Activated CD8-positive, alpha-beta T cell treated with anti-CD3 and anti-CD28 coated beads, Interleukin-2, amount 10 ng/mL, durations not matched to agents 7 days and 5 days (primary cell): ENCODE measurements at places on chromosomes 13 and 19. TPM values are rescaled to one million over a fixed set of nuclear protein-coding genes. Genes with fewer than 3 reads are reported as not detected.
A peak's percentile ranks its signal among the peaks of the same experiment; 100 is the strongest.

DNA sequence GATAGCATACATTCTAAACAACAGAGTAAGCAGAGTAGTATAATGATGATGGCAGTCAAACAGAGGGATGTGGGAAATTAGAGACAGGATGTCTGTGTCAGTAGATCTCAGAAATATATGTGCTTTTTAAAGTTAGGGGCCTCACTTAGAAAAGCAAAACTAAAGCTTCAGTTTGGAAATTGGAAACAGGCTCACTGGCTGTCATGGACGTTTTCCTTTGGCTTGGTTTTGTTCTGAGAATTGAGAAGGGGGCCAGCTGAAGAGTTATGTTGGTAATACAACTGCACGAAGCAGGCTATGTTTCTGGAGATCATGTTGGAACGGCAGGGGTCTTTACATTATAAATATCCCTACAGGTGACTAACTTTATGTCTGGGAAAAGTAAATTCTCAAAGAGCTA lies 261.3 kb downstream of the LMO7 start:
- H3K4me1 ChIP-seq = no peaks in the 10 kb centered on the region
- no peak overlapping the region for H3K27ac ChIP-seq
- H3K27me3 ChIP-seq = peaks cover 13% of the 10 kb centered on the region
- no peaks in the 10 kb centered on the region for H3K36me3 ChIP-seq

DNA sequence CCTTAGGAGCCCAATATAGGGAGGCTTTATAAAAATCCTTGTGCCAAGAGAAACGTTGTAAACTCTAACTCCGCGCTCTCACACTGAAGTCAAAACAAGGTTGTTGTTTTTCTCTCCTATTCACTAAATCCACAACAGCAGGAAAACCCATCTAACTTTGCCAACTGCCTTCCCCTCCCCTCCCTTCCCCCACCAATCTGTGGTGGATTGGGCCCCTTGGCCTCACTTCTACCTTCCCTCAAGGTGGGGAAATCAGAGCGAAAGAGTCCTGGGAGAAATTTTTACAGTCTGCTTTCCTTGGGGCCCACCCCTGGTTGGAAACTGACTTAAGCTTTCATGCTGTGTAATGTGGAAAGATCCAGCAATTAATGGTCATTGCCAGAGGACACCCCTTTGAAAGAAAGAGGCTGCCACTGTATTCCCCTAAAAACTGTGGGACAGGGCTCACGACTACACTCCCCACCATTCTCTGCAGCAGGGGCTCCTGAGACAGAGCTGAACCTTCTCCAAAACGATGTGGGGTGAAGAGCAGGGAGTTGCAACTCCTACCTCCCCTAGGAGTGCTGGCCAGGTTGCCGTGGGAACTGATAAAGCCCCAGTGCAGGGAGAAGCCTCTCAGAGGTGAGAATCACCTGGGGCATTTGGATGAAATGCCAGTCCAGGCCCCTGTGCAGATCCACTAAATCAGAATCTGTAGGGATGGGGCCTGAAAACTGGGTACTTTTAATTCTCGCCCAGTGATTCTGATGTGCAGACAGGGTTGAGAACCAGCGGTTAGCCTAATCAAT lies 1.1 kb downstream of the DHRS12 start:
- peak overlapping the region; percentile 88 for H3K4me3 ChIP-seq
- H3K36me3 ChIP-seq = no peaks in the 10 kb centered on the region
- H3K27me3 ChIP-seq = no peaks in the 10 kb centered on the region
- peak overlapping the region; percentile 99 for H3K27ac ChIP-seq

- no peak for DNase-seq
- no peak overlapping the region for H3K4me3 ChIP-seq
- peaks cover 19% of the 10 kb centered on the region for H3K4me1 ChIP-seq
- no peaks in the 10 kb centered on the region for H3K36me3 ChIP-seq
Measured at GRCh38 chr13:34944751-34945150, 2.7 kb downstream of the NBEA start.

GRCh38 chr19:6021878-6022569 lies 44.1 kb upstream of the RANBP3 start:
- H3K27ac ChIP-seq = no peak overlapping the region
- no peaks in the 10 kb centered on the region for H3K36me3 ChIP-seq
- DNase-seq = peak; percentile 87

DNA sequence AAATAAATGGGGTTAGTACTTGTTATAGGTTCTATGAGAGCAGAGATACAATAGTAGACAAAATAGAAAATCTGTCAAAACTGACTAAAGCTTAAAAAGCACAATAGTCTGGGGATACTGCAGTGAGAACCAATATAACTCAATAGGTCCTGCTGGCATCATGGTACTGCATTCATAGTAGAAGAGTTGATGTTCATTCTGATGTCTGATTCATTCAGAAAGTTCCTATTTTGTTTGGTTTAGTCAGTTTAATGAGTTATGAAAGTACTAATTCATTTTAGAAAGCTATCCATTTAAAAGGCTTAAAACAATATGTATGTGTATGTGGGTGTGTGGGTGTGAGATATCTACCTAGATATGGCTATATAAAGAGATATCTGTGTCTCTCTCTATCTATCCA lies 152.8 kb downstream of the LHFPL6 start:
- H3K4me1 ChIP-seq = no peaks in the 10 kb centered on the region
- no peak overlapping the region for H3K27ac ChIP-seq
- no peak for DNase-seq
- peaks cover 15% of the 10 kb centered on the region for H3K27me3 ChIP-seq
- no peak overlapping the region for H3K4me3 ChIP-seq

DNA sequence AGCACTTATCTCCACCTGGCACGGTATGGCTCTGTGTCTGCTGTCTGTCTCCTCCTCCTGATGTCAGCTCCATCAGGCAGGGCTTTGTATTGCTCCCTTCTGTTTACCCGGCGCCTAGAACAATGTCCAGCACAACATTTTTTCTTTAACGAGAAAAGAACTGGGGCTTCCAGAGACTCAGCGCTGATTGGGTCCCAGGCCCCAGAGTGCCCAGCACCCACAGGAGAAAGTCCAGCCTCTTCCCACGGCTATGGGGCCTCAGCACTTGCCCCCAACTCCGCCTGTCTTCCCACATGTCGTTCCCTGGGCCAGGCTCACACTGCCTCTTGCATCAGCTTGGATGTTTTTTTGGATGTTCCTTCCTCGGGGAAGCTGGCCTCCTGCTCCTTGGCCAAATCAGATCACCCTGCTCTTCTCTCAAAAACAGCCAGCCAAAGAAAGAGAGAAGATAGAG lies 6.9 kb downstream of the MYPOP start:
- H3K4me3 ChIP-seq = no peak overlapping the region
- no peaks in the 10 kb centered on the region for H3K27me3 ChIP-seq
- peaks cover 9% of the 10 kb centered on the region for H3K4me1 ChIP-seq
- no peak for DNase-seq
- H3K36me3 ChIP-seq = peaks cover 23% of the 10 kb centered on the region

DNA sequence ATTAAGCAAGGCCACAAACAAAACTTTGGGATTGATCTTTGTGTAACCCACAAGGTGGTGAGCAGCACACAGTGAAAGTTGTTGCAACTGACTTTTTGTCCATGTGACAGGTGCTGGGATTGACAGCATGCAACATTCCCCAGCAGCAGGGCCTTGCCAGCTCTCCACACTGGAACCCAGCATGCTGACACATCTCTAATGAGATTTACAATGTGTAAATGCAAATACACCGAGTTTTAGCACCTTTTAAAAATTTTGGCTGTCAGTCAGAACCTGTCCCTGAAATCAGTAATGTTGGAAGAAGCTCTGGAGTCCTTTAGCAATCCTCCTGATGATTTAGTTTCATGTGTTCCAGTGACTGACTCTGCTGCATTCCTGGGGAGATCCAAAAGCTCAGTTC lies 16.5 kb upstream of the PCDH8 start:
- H3K36me3 ChIP-seq = no peaks in the 10 kb centered on the region
- no peak overlapping the region for H3K4me3 ChIP-seq
- H3K4me1 ChIP-seq = peaks cover 3% of the 10 kb centered on the region
- H3K27ac ChIP-seq = no peak overlapping the region

DNA sequence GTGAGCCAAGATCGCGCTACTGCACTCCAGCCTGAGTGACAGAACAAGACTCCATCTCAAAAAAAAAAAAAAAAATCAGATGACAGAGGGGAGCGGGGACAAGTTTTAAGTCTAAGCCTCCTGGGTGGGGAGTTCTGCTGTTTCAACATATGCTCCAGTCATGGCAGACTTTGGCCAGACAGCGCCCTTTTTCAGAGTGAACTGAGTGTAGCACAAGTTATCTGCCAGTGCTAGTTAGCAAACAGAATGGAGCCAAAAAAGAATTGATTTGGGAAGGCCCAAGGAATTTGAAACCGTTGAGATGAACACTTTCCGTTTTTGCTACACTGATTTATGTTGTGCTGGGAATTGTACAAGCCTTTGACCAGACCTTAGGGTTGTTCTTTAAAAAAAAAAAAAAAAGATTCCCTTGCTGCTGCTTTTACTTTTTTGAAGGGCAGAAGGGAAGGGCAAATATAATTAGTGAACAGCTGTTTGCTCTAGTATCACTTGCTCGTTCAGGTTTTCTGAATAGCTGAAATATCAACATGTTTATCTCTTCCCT lies 5.7 kb downstream of the ACTN4 start:
- no peak overlapping the region for H3K27ac ChIP-seq
- peaks cover 97% of the 10 kb centered on the region for H3K4me1 ChIP-seq
- no peak for DNase-seq

Gene POU4F1
- total RNA-seq = 0.13 TPM

GRCh38 chr19:50427997-50428425 lies 4.7 kb upstream of the MYBPC2 start:
- DNase-seq = peak; percentile 40
- H3K27ac ChIP-seq = no peak overlapping the region
- H3K27me3 ChIP-seq = peaks cover 15% of the 10 kb centered on the region
- H3K4me3 ChIP-seq = peak overlapping the region; percentile 36

Gene GRIN2D
- 0.05 TPM for total RNA-seq

GRCh38 chr13:107231944-107232343 lies 664.0 kb upstream of the ARGLU1 start:
- no peaks in the 10 kb centered on the region for H3K4me1 ChIP-seq
- no peaks in the 10 kb centered on the region for H3K36me3 ChIP-seq
- H3K4me3 ChIP-seq = no peak overlapping the region
- H3K27me3 ChIP-seq = no peaks in the 10 kb centered on the region
- no peak for DNase-seq

DNA sequence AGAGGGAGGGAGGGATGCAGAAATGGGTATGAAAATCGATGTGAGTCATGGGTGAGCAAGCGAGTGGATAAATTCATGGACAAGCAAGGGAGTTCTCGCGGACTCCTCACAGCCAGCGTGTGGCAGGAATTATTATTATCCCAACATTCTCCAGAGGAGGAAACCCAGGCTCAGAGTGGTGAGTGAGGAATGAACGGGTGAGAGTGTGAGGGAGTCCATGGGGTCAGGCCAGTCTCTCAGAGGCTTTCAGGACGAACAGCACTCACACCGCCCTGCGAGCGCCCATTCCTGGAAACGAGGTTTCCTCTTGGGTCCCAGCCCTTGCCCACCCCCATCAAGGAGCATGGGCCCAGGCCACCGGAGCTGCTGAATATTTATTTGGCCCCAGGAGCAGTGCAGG lies 6.3 kb upstream of the DNAAF3 start:
- H3K27ac ChIP-seq = no peak overlapping the region
- peaks cover 27% of the 10 kb centered on the region for H3K4me1 ChIP-seq
- peak overlapping the region; percentile 29 for H3K4me3 ChIP-seq
- H3K36me3 ChIP-seq = no peaks in the 10 kb centered on the region
- H3K27me3 ChIP-seq = peaks cover 58% of the 10 kb centered on the region
- DNase-seq = no peak

DNA sequence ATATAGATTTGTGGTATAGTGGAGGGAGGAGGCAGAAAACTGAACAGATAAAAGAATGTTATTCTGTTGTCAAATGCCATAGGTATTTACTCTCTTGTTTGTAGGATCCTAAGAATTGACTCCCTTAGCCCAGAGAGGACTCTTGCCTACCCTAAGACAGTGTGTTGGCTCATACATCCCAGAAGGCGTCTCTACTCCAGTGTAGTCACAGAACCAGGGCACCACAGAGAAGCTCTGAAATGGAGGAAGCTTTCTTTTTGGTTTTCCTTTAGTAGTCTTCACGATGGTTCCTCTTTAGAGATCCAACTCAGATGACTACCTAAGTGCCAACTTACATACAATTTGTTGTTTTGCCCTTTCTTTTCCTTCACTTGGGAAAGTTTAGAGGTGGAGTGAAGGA lies 14.0 kb downstream of the GPR183 start:
- peaks cover 65% of the 10 kb centered on the region for H3K36me3 ChIP-seq
- no peaks in the 10 kb centered on the region for H3K27me3 ChIP-seq
- H3K4me3 ChIP-seq = no peak overlapping the region
- H3K4me1 ChIP-seq = peaks cover 73% of the 10 kb centered on the region
- H3K27ac ChIP-seq = no peak overlapping the region

DNA sequence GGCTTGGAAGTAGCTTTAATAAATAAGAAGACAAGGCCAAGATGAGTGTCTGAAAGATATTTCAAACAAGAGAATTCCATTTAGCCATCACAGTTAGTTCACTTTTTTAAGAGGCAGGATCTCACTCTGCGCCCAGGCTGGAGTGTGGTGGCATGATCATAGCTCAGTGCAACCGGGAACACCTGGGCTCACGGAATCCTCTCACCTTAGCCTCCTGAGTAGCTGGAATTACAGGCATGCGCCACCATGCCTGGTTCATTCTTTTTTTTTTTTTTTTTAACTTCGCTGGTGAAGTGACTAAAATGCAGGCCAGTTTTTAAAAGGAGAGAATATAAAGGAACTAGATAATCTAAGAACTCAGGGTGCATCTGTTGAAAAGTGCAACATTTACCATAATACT lies 200.3 kb downstream of the KCTD12 start:
- H3K4me3 ChIP-seq = no peak overlapping the region
- DNase-seq = no peak
- no peak overlapping the region for H3K27ac ChIP-seq
- no peaks in the 10 kb centered on the region for H3K36me3 ChIP-seq

Gene SLC5A5
- total RNA-seq = 1.8 TPM

Gene PLK5
- not detected for total RNA-seq

DNA sequence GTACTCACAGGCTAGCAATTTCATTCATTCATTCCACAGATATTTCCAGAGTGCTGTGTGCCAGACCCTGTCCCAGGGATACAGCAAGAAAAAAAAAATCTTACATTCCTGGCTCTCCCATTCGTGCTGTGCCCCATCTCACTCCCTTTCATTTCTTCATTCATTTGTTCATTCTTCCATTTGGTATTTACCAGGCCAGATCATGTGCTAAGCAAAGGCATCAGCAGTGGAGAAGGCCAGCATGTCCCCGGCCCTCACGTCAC lies 2.3 kb downstream of the MAP3K10 start:
- H3K27ac ChIP-seq = no peak overlapping the region
- peaks cover 19% of the 10 kb centered on the region for H3K4me1 ChIP-seq
- H3K4me3 ChIP-seq = no peak overlapping the region
- no peaks in the 10 kb centered on the region for H3K27me3 ChIP-seq

- H3K27me3 ChIP-seq = peaks cover 36% of the 10 kb centered on the region
- peaks cover 4% of the 10 kb centered on the region for H3K4me1 ChIP-seq
- H3K27ac ChIP-seq = no peak overlapping the region
- no peak overlapping the region for H3K4me3 ChIP-seq
- no peaks in the 10 kb centered on the region for H3K36me3 ChIP-seq
Measured at GRCh38 chr13:109700176-109700575, 86.2 kb downstream of the IRS2 start.

GRCh38 chr13:86403181-86403580 lies 604.0 kb upstream of the SLITRK6 start:
- H3K27ac ChIP-seq = no peak overlapping the region
- H3K36me3 ChIP-seq = no peaks in the 10 kb centered on the region
- no peak overlapping the region for H3K4me3 ChIP-seq
- H3K27me3 ChIP-seq = no peaks in the 10 kb centered on the region
- no peaks in the 10 kb centered on the region for H3K4me1 ChIP-seq
